ENCODE measurements at places on chromosomes 11 and 22.

- no peak for DNase-seq
These were observed 154.1 kb downstream of the ENTHD1 start for GRCh38 chr22:39739338-39740027.

GRCh38 chr11:41456269-41456668, 3.2 kb downstream of the LRRC4C start:
- DNase-seq = no peak

DNA sequence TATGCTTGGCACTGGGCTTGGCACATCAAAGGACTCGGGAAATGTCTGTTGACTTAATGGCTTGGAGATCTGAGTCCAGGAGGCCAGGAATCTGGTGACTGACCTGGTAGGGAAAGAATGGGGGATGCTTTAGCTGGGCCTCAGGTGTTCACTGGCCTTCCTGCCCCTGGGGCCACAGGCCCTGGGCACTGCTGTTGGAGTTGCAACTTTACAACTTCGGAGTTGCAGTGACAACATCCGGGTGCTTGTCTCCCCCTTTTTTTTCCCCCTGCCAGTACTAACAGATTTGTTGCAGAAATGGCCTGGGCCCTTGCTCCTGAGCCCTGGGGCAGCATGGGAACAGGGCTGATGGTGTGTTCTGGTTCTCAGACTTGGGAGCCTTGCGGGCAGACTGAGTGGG, 23.8 kb downstream of the OSBP2 start:
- no peak for DNase-seq

GRCh38 chr22:45163099-45163450, 650 bp upstream of the NUP50 start:
- DNase-seq = peak; percentile 32

GRCh38 chr22:47090591-47091245, 328.3 kb downstream of the TBC1D22A start:
- peak; percentile 2 for DNase-seq

- DNase-seq = no peak
These were observed 59.7 kb downstream of the SPON1 start for GRCh38 chr11:14022251-14022650.

- no peak for DNase-seq
These were observed 6.4 kb upstream of the BMAL1 start for GRCh38 chr11:13271060-13271693.

DNA sequence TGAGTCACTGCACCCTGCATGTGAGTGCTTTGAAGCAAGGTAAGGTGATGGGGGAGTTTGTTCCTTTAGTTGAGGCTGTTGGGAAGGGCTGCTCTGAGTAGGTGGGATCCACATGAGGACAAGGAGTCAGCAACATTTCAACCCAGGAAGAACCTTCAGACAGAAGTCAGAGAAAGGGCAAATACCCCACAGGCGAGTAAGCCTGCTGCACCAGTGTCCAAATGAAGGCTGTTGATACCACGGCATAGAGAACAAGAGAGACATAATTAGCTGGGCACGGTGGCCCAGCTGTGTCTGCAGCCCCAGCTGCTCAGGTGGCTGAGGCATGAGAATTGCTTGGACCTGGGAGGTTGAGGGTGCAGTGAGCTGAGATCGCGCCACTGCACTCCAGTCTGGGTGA, 54.3 kb upstream of the CLMP start:
- DNase-seq = peak; percentile 6

DNA sequence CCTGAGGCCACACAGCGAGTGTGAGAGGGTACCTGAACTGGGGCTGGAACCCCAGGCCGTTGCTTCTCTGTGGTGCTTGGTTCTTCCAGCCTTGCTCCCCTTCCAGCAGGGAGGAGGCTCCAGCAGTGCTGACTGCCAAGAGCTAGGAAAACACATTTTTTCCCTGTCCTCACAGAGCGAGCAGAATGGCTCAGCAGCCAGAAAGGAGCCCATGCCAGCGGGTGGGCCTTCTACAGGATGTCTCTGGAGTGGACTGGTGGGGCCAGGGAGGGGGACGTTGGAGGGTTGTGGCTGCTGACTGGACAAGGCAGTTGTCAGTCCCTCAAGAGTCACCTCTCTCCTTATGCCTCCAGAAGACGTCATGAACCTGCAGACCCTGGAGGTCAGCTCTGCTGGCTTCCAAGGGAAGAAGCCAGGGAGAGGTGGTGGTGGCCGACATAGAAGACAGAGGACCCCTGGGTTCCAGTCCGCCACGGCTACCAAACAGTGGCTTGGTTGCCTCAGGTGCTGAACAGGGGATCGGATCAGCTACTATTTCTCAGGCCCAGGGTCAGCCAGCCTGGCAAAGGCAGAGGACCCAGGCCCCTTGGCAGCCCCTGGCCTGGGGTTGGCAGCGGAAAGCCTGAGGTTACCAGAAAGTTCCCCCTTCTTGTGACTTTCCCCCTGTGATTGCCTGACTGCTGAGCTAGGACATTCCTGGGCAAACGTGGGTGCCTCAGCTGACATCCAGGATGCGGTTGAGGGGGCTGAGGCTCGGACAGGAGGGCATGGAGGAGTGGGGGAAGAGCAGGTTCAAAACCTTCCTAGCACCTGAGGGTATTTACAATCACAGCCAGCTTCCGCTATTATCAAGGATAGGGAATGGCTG, 3.7 kb downstream of the MAFF start:
- DNase-seq = no peak

DNA sequence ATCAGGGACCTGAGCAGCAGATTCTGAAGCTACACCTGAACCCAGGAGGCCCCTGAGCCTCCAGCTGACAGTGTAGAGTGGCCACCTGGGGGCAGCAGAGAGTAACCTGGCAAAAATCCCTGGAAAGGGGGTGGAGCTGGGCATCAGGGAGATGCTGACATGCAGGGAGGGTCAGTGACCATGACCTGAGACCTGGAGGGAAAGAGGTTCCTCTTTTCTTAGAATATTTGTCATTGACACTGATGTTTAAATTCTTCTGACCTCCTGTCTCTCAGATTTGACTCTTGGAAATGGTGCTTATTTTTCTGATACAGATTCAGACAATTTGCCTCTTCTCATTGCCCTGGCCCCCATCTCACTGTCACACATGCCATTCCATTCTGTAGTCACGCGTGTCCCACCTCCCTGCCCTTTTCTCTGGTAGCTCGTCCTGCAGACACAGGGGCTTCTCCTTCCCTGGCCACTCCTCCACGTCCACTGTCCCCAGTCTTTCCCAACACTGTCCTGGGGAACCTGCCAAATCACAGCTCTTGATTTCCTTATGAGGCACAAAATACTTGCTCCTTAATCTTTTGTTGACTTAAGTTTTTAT, 117.2 kb upstream of the IGLL5 start:
- peak; percentile 44 for DNase-seq

Measured in ACHN (cell line).